Stimulated activated CD4-positive, alpha-beta T cell treated with anti-CD3 and anti-CD28 coated beads, Interleukin-4, amount 100 ng/mL, for 24 hours (primary cell): ENCODE measurements at places on chromosomes 1 and 21.
A peak's percentile ranks its signal among the peaks of the same experiment; 100 is the strongest.

GRCh38 chr1:228090613-228091081 is 8.1 kb downstream of the ARF1 start:
- DNase-seq: no peak

- DNase-seq: no peak
Measured at GRCh38 chr1:112748396-112748795, 33.3 kb upstream of the PPM1J start.

DNA sequence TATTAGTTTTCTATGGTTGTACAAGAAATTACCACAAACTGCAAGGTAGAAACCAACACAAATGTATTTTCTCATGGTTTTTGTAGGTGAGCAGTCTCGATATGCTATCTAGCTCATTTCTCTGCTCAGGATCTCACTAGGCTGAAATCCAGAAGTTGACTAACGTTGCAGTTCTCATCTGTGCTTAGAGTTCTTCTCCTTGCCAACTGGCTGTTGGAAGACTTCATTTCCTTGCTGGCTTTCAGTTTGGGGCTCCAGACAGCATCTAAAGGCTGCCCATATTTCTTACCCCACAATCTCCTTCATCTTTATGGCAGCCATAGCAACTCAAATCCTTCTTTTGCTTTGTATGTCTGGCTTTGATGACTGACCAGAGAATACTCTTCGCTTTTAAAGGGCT is 362.6 kb upstream of the ADGRL4 start:
- DNase-seq: no peak

- no peak for DNase-seq
Measured at GRCh38 chr21:41338455-41338854, 21.9 kb downstream of the FAM3B start.

DNA sequence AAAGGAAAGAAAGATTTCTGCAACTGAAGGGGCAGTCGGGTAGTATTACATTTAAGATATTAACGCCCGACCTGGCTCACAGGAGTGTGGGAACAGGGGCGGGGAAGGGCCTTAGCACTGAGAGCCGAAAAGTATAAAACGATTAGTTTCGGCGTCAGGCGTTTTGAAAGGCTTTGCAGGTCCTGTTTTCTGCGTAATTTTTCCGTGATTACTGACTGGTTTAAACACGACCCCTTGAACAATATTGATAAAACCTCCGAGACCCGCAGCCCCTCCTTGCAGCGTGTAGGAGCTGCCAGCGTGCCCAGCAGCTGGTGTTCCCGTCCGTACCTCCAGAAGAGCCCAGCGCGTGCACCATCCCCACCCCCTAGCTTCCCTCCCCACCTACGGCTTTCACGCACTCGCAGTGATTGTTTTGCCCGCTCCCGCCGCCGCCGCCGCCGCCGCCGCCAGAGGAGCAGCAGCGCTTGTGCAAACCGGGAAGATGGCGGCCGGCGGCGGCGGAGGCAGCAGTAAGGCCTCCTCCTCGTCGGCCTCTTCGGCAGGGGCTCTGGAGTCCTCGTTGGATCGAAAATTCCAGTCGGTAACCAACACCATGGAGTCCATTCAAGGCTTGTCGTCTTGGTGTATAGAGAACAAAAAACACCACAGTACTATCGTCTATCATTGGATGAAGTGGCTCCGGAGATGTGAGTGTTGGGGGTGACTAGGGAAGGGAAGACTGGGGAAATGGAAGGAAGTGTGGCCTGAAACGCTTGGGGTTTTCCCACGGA is 470 bp downstream of the RPRD2 start:
- peak; percentile 82 for DNase-seq

DNA sequence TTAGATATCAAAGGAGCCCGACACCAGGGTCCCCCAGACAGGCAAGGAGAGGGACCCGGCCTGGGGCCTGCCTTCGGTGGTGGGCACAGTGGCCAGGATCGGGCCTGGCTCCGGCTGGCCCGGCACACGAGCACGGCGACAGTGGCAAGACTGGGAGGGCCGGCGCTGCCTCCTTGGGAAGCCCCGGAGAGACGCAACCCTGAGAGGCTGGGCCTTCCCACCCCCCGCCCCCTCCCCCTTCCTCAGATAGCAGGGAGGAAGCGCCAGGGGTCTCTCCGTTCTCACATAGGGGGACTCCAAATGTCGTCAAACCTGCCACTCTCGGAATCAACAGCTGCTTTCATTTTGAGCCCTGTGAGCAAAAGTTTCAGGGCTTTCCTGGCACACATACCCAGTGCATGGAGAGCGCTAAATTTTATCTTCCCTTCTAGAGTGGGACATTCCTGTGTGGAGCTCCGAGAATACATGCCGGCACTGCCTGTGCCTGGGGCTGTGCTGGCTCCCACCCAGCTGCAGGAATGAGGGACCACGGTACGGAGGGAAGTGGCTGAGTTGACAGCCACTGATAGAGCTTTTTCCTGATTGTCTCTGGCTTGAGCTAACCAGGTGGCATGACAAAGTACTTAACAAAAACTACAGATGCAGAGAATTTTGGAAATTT is 62.4 kb downstream of the CD247 start:
- DNase-seq: peak; percentile 57

DNA sequence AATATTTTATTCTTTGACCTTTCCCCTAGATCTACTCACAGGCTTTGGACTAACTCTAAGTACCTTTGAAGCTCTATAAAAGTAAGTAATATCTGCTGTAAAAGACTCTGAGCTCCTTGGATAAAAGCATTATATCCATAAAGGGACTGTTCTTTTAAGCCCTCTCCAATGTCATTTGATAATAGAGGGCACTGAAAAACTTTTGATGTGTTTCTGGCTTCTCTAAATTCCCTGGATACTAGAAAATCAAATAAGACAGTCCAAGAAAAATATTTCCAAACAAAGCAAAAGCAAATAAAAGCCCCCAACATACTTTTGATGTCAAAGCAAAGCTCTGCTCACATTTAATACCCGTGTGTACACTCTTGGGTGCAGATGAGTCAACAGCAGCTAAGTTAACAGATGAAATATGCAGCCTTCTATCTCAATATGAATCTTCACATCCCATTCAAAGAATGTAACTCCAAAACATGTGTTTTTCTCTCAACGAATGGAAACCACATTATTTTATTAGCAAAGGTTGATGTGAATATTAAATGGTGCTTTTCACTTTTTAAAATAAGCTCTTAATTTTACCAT is 230.3 kb downstream of the CENPF start:
- DNase-seq: no peak

DNA sequence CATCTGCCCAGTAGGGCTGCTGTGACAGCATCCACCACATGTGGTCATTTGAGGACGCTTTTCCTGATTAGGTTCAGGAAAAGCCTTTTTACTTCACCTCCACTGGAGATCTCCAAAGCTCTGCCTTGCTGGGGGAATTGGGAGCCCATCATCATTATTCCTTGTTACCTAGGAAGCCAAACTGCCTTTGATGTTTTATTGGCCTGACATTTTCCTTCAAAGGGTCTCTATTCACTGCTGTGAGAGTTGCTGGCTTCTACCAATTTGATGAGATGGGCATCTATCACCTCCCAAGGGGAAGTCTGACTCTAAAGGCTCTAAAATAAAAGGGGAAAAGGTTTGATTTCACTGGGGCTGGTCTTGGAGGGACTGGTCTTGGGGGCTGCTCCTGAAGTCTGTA is 678.6 kb downstream of the PTPRU start:
- no peak for DNase-seq

- DNase-seq: peak; percentile 73
Measured at GRCh38 chr1:36285443-36286101, 20.6 kb upstream of the SH3D21 start.

DNA sequence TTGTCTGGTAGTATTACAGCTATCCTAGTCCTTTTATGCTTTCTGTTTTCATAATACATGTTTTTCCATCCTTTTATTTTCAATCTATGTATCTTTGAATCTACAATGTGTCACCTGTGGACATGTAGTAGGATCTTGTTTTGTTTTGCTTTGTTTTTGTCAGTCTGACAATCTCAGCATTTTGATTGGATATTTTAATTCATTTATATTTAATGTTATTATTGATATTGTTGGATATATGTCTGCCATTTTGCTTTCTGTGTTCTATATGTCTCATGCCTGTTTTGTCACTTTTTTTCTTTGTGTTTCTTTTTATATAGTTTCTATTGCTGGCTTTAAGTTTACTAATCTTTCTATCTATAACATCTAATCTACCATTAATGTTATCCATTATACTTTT is 11.5 kb upstream of the PRSS38 start:
- DNase-seq: no peak

GRCh38 chr1:30397576-30397975 is 325.8 kb downstream of the MATN1 start:
- DNase-seq: no peak

DNA sequence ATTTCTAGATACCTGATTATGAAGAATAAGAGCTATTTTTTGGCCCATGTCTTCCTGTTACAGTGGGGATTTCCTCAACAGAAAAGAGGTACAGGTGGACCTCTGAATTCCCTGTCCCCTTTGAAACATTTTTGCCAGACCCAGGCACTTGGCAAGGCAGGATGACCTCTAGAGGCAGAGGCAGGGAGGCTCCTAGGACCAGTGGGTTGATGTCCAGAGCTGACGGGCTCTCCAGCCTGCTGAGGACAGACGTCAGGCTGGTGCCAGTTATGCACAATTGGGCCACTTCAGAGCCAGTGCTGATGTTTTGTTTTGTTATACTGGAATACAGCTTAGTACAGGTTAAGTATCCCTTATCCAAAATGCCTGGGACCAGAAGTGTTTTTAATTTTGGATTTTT is 18.5 kb upstream of the A3GALT2 start:
- no peak for DNase-seq

- DNase-seq: no peak
Measured at GRCh38 chr1:97252076-97252475, 530.5 kb downstream of the PTBP2 start.

GRCh38 chr1:28449904-28450303 is 55.9 kb upstream of the RCC1 start:
- DNase-seq: peak; percentile 48

DNA sequence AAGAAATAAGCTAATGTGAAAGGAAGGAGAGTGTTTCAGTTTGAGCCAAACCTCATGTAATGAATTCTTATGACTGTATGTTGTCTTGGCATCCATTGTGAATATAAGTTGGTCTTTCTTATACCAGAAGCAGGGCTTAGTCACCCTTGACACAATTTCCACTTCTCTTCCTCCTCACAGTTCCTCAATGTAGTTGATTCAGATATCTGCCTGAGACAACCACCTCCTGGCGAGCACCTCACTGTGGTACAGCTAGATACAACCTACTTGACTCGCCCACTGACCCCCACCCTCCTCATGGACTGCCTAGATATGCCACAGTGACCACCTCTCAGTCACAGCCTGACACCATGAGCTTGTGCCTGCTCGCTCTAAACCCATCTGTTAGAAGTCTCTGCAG is 45.6 kb downstream of the KYAT3 start:
- no peak for DNase-seq

GRCh38 chr1:161784968-161785367 is 18.8 kb downstream of the ATF6 start:
- no peak for DNase-seq

DNA sequence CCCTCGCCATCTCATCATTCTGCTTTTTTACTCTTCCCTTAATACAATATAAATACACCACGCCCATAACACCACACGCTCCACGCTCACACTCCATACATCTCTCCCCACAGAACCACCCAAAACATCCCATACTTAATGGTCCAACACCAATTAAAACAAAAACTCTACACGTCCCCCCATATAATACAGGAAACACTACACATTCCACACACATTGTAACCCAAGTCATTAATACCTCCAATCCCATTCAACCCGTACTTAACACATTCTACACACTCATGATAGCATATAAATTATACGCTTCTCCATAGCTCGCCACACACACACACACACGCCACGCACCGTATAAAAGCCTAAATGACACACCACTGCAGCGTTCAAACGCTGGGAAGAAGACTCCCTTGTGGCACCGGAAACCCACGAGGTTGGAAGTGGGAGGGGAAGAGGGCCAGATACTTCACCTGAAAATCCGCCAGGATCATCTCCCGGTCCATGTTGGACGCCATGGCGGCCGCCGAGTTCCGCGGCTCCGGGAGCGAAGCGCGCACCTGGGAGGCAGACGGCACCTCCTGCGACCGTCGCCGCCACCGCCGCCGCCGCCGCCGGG is 659 bp downstream of the FAF1 start:
- peak; percentile 39 for DNase-seq

GRCh38 chr1:77834771-77835334 is 53.6 kb upstream of the NEXN start:
- no peak for DNase-seq

- no peak for DNase-seq
Measured at GRCh38 chr21:33395891-33396331, 7.3 kb upstream of the IFNGR2 start.

- no peak for DNase-seq
Measured at GRCh38 chr1:199221371-199222150, 582.7 kb downstream of the PTPRC start.

GRCh38 chr21:31744182-31744800 is 12.4 kb upstream of the SCAF4 start:
- no peak for DNase-seq

- no peak for DNase-seq
Measured at GRCh38 chr1:9441451-9442133, 97.7 kb upstream of the SLC25A33 start.

- no peak for DNase-seq
Measured at GRCh38 chr1:18142969-18143368, 35.4 kb downstream of the IGSF21 start.

- DNase-seq: no peak
Measured at GRCh38 chr1:46764402-46764801, 34.4 kb upstream of the CYP4B1 start.

DNA sequence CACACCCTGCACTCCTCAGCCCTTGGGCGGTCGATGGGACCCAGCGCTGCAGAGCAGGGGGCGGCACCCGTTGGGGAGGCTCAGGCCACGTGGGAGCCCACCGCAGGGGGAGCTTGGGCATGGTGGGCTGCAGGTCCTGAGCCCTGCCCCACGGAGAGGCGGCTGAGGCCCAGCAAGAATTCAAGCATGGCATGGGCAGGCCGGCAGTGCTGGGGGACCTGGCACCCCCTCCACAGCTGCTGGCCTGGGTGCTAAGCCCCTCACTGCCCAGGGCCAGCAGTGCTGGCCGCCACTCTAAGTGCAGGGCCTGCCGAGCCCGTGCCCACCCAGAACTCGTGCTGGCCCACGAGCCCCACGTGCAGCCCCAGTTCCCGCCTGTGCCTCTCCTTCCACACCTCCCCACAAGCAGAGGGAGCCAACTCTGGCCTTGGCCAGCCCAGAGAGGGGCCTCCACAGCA is 555.0 kb upstream of the ADGRL4 start:
- no peak for DNase-seq

DNA sequence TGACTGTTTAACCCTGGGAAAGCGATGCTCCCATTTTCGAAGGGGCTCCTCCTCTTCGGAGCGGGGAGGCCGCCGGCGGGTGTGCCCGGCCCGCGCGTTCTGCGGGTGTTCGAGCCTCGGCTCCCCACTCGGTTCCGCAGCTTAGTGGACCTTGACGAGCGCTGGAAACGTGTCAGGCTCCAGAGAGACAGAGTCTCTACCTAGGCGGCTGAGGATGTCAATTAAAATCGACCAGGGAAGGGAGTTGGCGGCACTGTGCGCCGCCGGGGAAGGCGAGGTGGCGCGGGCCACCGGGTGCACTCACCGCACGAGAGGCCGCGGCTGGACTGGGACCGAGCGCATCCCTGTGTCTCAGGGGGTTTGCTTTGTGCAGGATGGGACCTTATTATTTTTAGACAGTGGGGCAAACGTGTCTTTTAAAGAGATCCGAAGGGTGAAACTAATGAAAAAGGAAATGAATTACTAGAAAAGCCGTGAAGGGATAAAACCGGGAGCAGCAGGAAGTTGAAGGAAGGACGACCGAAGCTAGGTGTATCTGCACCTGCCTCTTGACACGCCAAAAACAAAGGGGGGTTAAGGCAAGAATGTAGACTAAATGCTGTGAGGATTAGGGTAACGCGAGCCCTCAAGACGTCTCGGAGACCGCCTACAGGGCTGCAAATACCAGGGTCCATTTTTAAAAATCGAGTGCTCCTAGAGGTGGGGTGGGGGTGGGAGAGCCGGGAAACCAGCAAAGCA is 5.6 kb downstream of the LHX4 start:
- DNase-seq: no peak
